ENCODE measurements at places on chromosomes 5 and 9.
A peak's percentile ranks its signal among the peaks of the same experiment; 100 is the strongest.

GRCh38 chr5:34034534-34035327 lies 8.3 kb downstream of the C1QTNF3 start:
- DNase-seq, result no peak

- DNase-seq, result no peak
Measured at GRCh38 chr9:4980086-4980727, 4.9 kb upstream of the JAK2 start.

DNA sequence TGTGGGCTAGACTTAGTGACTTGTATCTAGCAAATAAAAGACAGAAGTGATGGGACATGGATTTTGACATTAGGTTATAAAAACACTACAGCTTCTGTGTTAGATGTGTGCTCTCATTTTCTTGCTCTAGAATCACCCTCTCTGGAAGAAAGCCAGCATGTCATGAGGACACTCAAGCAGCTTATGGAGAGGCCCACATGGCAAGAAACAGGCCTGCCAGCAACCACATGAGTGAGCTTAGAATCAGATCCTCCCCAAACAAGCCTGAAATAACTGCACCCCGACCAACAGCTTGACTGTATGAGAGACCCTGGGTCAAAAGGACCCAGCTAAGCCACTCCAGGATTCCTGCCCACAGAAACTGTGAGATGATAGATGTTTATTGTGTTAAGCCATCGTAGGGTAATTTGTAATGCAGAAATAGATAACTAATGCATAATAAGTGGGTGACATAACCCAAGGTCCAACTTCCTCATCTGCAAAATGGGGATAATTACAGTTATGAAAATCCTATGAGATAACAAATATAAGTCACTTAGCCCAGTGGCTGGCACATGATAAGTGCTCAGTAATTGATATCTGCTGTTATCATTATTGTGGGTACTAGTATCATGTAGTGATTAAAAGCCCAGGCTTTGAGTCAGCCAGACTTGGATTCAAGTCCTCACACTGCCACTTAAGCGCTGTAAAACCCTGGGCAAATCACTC lies 86.5 kb downstream of the KLHL3 start:
- DNase-seq, result no peak

DNA sequence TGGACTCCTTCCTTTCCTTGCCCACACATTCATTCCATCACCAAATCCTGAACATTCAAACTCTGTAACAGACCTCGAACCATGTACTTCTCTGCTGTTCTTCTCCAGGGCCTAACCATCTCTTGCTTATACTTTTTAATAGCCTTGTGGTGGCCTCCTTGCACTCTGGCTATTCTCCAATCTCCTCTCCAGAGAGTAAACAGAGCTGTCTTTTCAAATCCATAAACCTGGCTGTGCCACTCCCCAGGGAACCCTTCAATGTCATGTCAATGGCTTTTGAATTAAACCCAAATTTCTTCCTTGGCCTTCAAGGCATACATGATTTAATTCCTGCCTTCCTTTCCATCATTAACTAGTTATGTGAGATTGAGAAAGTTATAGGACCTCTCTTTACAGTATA lies 277.6 kb upstream of the EFNA5 start:
- no peak for DNase-seq

- no peak for DNase-seq
Measured at GRCh38 chr5:107858324-107858723, 187.6 kb upstream of the EFNA5 start.

DNA sequence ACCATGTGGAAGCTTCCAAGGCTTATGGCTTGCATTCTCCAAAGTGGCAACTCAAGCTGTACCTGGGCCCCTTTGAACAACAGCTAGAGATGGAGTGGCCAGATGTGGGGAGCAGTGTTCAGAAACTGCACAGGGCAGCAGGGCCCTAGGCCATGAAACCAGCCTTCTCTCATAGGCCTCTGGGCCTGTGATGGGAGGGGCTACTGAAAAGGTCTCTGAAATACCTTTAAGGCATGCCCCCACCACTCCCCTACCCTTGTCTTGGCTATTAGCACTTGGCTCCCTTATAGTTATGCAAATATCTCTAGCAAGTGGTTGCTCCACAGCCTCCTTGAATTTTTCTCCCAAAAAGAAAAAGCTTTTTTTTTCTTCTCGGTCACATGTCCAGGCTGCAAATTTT lies 1014.6 kb downstream of the DTWD2 start:
- no peak for DNase-seq

DNA sequence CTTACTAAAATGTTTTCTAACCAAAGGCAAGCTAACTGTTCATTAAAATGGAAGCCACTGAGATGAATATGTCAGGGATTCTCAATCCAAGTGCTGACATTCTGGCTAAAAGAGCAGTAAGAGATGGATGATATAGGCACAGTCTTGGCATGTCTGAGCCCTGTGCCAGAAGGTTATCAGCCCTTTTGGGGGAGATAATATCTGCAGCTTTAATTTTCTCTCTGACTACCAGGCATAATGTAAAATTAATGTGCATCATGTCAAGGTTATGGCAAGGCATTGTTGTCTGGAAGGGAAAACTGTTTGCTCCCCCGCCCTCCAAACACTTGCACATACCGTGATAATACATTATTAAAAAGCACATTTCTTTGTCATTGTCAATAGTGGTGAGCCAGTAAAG lies 609.8 kb downstream of the ZNF608 start:
- DNase-seq, result no peak

- no peak for DNase-seq
Measured at GRCh38 chr5:116754556-116754955, 179.9 kb upstream of the SEMA6A start.

DNA sequence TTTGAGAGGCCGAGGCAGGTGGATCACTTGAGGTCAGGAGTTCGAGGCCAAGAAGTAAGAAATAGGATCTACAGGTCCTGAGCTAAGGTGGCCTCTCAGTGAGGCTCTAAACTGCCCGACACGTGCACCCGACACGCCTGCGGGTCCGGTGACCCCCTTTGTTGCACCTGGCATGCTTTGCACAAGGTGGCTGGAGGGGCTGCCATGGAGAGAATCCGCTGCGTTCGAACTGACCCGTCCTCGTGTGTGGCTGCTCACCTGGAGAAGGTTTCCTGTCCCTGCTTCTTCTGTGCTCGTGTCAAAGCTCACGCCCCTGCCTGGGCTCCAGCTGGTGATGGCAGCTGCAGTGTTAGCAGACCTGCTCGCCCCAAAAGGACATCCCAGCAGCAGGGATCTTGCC lies 5.7 kb upstream of the OLFM1 start:
- no peak for DNase-seq

DNA sequence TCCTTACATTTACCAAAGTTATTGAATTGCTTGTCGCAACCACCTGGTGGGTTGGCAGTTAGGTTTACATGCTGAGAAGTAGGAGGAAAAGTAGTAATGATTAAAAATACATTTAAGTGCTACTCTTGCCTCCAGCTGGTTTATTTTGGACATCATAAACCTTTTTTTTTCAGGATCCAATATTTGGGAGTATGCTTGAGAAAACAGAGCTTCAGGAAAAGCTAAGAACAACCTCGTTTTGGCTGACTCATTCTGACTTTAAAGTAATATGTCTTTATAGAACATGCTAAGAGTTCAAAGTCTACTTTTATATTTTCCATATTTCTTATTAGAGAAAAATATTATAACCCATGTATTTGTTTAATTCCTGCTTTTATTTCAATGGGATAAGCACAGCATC lies 41.7 kb upstream of the BNC2 start:
- no peak for DNase-seq

GRCh38 chr5:178071108-178071507 lies 42.2 kb upstream of the N4BP3 start:
- DNase-seq, result no peak

DNA sequence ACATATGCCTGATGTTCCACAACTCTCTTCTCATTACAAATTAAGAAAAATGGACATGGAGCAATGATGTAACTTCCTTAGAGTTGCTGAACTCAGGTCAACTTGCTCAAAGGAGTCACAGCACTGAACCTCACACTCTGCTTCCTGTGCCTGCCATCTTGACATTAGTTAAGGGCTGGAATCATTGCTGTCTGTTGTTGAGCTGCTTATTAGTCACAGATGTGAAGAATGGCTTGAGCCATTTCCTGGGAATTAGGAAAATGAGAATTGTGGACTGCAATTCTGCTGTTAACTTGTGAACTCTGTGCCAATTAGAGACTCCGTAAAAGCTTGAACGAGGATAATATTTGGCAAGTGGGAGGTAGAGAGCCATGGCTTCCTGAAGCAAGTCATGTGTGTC lies 212.0 kb downstream of the ADAMTS12 start:
- DNase-seq, result no peak

GRCh38 chr9:114372921-114373448 lies 14.8 kb downstream of the AKNA start:
- peak; percentile 61 for DNase-seq

- no peak for DNase-seq
Measured at GRCh38 chr9:7656636-7657035, 142.9 kb downstream of the DMAC1 start.
